ENCODE measurements at places on chromosomes 7 and 10. TPM values are rescaled to one million over a fixed set of nuclear protein-coding genes. Genes with fewer than 3 reads are reported as not detected.

The MACC1 gene
- 0.26 TPM for total RNA-seq

The CXCL12 gene
- total RNA-seq = 611 TPM

The TMEM229A gene
- total RNA-seq = not detected

The RAPGEF5 gene
- total RNA-seq = 1.5 TPM

The CALCR gene
- total RNA-seq = not detected

The IFIT1 gene
- total RNA-seq = 25.8 TPM

The NKX1-2 gene
- not detected for total RNA-seq

The CABCOCO1 gene
- total RNA-seq = 0.26 TPM

The SLC26A4 gene
- total RNA-seq = 0.50 TPM

The SYNPO2L gene
- under 0.01 TPM for total RNA-seq

The CCDC172 gene
- not detected for total RNA-seq

The SKIDA1 gene
- total RNA-seq = 0.51 TPM

The AKR1C4 gene
- not detected for total RNA-seq

The OR9A2 gene
- not detected for total RNA-seq

The GIMAP4 gene
- total RNA-seq = not detected

The WNT8B gene
- total RNA-seq = not detected

The C10orf120 gene
- total RNA-seq = not detected

The SH3PXD2A gene
- 26.2 TPM for total RNA-seq

The TRPV5 gene
- not detected for total RNA-seq

The NAT16 gene
- not detected for total RNA-seq

The COL1A2 gene
- total RNA-seq = 2,400 TPM

The THSD7A gene
- total RNA-seq = 0.83 TPM

The KLLN gene
- 0.66 TPM for total RNA-seq

The GET4 gene
- 23.1 TPM for total RNA-seq

The AS3MT gene
- 8.1 TPM for total RNA-seq

The C10orf62 gene
- not detected for total RNA-seq

The GPR146 gene
- 3.3 TPM for total RNA-seq

The STEAP1 gene
- 69.9 TPM for total RNA-seq

The CPA4 gene
- 20.0 TPM for total RNA-seq

The PLEKHS1 gene
- not detected for total RNA-seq

The CHAT gene
- not detected for total RNA-seq

The MOGAT3 gene
- not detected for total RNA-seq

The NEBL gene
- 0.33 TPM for total RNA-seq

The TAS2R38 gene
- not detected for total RNA-seq

The CUTC gene
- total RNA-seq = 22.6 TPM

The TMEM26 gene
- total RNA-seq = 1.5 TPM

The FKBP6 gene
- not detected for total RNA-seq

The SUFU gene
- 2.6 TPM for total RNA-seq

The OPALIN gene
- not detected for total RNA-seq

The MUC3A gene
- total RNA-seq = not detected

The FAM20C gene
- total RNA-seq = 52.9 TPM

The ERVW-1 gene
- not detected for total RNA-seq

The UPK3B gene
- under 0.01 TPM for total RNA-seq

The TMEM178B gene
- total RNA-seq = under 0.01 TPM

The MRPS17 gene
- 20.8 TPM for total RNA-seq

The DPP6 gene
- not detected for total RNA-seq

The LRGUK gene
- under 0.01 TPM for total RNA-seq

The NEUROG3 gene
- total RNA-seq = not detected

The CLEC2L gene
- not detected for total RNA-seq

The NEUROD6 gene
- total RNA-seq = not detected

The PSAP gene
- 1,180 TPM for total RNA-seq

All from fibroblast of lung (primary cell).